Fibroblast of skin of right quadriceps (primary cell): ENCODE measurements at places on chromosomes 4 and X.

GRCh38 chr4:66606215-66606614 is 935.9 kb upstream of the EPHA5 start:
- no peak for DNase-seq

GRCh38 chr4:84740057-84740456 is 157.1 kb downstream of the CDS1 start:
- no peak for DNase-seq

GRCh38 chrX:30262763-30263162 is 15.8 kb downstream of the MAGEB1 start:
- no peak for DNase-seq

DNA sequence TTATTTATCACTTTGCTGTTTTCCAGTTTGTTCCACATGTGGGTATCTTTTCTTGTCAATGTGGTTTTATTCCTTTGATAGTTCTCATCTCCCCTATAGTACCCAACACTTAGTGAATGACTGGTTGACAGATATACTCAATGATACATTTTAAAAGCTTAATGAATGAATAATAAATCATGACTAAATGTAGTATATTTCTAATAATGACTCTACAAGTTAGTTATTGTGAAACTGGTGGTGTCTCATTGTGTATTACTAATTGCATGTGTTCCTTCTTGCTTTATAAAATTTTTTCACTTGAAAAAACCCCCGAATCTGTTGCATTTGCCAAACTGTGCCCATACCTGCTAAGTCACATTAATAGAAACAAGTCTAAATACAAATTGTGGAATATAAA is 95.4 kb downstream of the MBNL3 start:
- DNase-seq: no peak

GRCh38 chrX:135086197-135086854 is 34.0 kb downstream of the ETDB start:
- peak; percentile 33 for DNase-seq

- no peak for DNase-seq
Measured at GRCh38 chrX:111360839-111361238, 51.2 kb downstream of the DCX start.

GRCh38 chrX:43899878-43900815 is 17.9 kb upstream of the MAOB start:
- DNase-seq: no peak

DNA sequence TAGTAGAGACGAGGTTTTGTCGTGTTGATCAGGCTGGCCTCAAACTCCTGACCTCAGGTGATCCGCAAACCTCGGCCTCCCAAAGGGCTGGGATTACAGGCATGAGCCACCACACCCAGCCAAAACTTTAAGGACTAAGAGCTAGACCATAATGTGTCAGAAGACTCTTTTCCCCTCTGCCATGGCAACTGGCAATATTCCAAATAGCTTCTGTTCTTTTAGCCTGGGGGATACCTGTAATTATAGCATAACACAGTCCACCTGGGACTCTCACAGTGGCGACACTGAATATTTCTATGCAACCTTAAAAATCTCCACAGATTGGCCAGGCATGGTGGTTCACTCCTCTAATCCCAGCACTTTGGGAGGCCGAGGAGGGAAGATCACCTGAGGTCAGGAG is 45.5 kb upstream of the RBM47 start:
- no peak for DNase-seq

GRCh38 chr4:70365479-70365878 is 4.9 kb downstream of the SMR3A start:
- peak; percentile 5 for DNase-seq

DNA sequence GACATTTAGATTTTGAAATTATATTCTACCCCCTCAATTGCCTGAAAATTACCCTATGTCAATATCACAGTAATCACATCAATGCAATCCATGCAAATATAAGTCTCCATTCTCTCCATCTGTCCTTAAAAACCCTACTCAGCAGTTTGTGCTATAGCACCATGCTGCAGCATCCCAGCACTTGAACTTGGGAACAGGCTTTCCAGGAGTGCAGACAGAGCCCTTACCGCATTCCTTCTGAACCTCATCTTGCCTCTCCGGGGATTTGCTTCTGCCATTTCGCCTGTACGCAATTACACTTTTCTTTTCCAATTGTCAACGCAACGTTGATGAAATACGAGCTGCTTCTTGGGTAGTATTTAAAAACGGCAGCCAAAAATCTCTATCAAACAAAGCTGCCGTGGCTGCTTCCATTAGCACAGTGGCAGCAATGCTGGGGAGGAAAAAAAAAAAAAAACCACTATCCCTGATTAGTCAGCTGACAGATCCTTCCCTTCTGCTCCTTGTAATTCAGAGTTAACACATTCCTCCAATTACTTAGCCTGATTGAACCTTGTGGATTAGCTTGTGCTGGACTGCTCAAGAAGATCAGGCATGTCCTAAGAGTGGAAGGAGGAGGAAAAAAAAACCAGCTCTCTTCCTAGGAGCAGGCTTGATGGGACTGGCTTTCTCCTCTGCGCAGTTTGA is 65.6 kb downstream of the MCF2 start:
- DNase-seq: peak; percentile 2

DNA sequence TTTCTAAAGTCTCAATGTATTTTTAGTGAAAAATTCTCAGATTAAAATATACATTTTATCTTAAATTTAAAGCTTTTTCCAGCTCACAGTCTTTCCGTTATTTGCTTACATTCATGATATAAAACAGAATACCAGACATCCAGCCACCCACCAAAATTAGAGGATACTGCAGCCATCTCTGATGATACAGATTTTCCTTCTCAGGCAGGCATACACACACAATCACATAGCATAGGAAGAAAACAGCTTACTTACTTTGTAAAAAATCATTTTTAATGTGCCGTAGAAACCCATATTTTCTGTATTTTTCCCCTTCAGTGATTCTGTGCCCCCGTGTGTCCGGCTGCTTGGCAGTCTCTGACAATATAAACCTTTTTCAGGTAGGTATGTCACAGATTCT is 183.7 kb downstream of the FBXW7 start:
- no peak for DNase-seq

DNA sequence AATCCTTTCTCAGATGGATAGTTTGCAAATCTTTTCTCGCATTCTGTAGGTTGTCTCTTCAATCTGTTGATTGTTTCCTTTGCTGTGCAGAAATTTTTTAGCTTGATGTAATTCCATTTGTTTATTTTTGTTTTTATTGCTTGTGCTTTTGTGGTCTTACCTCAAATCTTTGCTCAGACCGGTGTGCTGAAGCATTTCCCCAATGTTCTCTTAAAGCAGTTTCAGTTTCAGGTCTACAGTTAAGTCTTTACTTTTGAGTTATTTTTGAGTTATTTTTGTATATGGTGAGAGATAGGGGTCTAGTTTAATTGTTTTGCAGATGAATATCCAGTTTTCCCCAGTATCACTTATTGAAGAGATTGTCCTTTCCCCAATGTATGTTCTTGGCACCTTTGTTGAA is 18.2 kb upstream of the SLC25A14 start:
- DNase-seq: no peak

DNA sequence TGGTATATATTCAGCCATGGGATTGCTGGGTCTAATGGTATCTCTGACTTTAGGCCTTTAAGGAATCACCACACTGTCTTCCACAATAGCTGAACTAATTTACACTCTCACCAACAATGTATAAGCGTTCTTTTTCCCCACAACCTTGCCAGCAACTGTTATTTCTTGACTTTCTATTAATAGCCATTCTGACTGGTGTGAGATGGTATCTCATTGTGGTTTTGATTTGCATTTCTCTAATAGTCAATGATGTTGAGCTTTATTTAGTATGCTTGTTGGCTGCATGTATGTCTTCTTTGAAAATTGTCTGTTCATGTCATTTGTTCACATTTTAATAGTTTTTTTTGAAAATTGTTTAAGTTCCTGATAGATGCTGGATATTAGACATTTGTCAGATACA is 235.2 kb downstream of the HEPH start:
- DNase-seq: no peak

DNA sequence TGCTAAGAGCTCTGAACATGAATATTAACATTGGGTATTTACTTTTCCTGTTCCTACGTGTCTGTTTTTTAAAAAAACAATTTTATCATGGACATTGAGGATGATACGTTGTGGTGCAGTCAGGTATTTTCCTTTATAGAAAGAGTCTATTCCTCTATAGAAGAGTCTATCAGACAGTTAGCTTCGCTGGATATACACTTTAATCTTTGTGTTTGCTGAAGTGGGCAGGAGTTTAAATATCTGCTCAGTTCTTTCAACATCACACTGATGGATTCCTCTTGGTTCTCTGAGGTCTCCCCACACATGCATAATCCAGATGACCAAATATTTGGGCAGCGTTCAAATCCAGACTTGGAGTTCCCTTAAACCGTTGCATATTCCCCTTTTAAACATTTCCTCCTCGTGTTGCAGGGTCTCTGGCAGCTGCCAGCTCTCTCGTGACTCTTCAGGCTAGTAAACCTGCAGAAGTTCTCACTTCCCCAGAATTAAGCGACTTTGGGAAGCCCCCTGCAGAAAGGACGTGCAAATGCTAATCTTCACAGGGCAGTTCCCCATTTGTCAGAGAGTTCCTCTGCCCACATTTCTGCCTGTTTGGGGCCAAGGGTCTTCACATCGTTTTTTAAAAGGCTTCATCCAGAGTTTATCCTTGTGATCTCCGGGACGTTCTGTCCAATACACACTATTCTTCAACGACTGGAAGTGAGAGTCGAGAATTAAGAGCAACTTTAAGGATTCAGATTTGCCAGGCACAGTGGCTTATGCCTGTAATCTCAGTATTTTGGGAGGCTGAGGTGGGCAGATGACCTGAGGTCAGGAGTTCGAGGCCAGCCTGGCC is 20.5 kb upstream of the DHRSX start:
- DNase-seq: no peak

DNA sequence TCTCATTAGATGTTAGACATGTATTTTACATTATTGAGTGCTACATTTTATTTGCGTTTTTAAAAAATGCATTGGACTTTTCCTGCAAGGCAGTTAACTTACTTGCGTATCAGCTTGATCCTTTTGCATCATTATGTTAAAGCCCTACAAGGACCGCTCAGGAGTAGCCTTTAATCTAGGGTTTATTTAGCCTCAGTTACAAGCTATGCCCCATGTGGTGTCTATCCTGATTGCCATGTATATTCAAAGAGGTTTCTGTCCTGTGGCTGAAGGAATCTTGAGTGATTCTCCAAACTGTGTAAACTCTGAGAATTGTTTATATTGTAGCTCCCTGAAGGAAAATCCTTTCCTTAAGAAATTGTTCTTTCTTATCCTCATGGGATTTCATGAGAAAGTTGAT is 821.8 kb upstream of the AGA start:
- DNase-seq: no peak

DNA sequence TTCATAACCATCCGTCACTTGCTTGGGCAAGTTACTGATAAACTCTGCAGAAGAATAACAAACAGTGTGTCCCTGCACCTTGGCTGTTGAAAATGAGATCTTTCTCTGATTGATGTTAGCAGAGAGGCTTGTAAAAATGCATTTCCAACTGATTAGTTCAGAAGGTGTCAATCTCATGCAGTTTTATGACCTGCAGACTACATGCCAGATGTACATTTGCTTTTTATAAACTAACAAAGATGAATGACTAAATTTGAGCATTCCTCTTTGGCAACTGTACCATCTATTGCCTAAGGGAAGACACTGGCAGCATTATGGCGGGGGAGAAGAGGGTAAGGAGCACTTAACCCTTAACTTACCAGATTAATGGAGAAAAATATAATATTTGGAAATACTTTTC is 192.8 kb downstream of the DCTD start:
- peak; percentile 38 for DNase-seq

DNA sequence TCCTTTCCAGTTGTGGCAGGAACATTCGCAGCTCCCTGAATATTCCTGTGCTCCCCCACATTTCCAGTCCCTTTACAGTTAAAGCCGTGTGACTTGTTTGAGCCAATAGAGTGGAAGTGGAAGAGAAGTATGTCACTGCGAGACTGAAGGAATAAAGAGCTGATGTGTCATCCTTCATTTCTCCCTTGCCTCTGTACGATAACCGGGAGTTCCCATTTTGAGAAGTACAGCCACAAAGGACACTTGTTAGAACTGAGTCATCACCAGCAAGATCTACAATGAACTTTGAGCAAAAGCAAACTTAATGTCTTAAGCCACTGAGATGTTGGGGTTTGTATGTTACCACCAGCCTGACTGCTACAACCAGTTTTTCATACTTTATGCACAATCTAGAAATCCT is 92.3 kb downstream of the SPRY1 start:
- DNase-seq: peak; percentile 40
